NCI-H1417 treated with DMSO at 0.1 percent for 48 hours (cell line): ENCODE measurements at places on chromosomes 5 and 9.

GRCh38 chr5:90284375-90284774 lies 125.2 kb downstream of the CETN3 start:
- no peak for DNase-seq

DNA sequence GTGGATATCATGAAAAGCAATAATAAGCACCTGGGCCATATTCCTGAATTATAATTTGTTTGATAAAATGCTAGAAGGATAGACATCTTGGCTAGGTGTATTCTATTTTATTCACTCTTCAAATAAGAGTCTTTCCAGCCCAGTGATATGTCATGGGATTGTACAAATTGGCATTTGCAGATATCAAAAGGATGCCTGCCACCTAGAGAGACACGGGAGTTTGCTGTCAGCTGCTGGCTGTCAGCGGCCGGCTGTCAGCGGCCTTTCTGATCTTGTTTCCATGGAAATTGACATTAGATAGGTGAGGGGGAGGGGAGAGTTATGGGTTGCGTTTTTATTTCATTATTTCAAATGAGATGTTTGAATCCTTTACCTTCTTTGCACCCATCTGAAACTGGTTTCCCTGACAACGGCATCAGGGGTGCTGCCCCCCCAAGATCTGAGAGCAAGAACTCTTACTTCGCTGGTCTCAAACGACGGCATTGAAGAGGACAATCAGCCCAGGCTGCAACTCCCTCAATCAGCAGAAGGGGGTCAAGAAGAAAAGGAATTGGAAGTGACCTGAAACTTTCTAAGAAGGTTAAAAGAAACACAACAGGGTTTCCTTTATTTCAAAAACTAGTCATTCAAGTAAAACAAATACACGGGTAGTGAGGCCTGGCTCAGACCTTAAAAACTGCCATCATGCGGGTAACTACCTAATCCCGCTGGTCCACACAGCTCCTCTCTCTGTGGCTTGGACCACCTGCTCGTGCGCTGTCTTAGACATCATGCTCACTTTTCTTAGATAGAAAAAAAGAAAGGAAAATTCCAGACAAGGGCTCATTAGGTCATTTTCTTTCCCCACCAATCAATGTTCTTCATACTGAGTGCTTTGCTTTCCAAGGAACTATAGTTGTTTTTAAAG lies 115.7 kb downstream of the TLE1 start:
- DNase-seq = no peak

GRCh38 chr9:35111001-35111933 lies 4.4 kb downstream of the ATOSB start:
- peak; percentile 62 for DNase-seq

GRCh38 chr5:169781420-169782345 lies 144.6 kb downstream of the DOCK2 start:
- DNase-seq = no peak

DNA sequence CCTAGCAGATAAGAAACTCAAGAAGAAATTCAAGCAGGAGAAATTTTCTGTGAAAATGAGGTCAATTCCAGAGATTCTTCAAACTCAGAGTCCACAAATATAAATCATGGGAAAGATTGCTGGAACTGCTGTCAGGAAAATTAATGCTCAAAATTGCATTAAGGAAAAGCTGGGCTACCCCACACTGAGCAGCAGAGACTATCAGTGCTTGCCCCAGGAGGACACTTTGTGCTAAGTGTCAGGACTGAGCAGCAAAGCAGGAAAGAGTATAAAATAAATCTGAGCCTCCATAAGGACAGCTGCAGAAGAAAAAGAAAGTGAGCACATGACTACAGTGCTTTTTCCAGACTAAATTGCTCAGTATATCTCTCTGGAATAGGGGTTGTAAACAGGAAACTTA lies 81.6 kb downstream of the RGS7BP start:
- no peak for DNase-seq

DNA sequence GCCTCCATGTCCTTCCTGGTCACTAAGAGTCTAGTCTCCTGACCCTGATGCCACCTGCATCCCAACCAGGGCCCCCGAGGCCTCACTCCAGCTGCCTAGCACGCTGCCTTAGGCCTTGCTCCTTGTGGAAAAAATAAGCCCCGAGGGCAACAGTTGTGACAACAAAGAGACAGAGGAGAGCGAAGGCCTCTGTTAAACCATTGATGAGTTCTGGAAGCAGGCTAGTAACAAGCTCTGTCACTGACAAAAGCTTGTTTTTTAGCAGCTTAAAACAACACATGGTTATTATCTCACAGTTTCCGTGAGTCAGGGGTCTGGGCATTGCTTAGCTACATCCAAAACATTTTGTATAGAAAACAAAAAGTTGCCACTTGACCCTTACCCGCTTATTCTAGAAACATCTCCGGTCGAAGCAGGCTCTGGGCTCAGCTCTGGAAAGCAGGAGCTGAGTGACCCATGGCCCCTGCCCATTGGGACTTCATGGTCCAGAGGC lies 48.2 kb upstream of the TBC1D2 start:
- DNase-seq = no peak

DNA sequence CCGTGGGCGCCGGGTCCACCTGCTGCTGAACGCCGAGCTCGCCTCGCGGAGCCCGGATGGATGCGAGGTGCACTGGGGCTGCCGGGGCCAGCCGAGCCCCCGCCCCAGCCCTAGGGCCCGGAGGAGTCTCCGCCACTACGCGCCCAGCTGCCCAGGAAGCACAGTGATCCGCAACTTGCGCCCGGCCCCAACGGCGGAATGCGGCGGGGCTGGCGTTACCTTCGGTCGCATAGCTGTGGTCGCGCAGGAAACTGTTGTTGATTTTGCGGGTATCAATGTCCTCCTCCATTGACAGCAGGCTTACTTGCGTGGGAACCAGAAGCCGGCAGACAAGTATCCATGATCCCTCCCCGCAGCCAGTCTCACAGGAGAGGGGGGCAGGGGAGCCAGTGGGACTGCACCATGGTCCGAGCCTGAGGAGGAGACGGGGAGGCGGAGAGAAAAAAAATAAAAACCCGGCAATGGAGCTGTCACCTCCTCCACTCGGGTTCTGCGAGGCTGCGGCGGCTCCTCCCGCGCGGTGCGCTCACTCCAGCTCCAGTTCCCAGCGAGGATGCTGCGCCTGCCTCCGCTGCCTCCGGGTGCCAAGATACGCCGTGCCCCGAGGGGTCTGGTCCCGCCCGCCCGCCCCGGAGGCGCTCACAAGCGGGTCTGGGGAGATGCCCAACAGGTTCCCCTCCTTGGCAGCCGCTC lies 628 bp downstream of the PPP2R2B start:
- no peak for DNase-seq

GRCh38 chr9:3308609-3309008 lies 217.2 kb downstream of the RFX3 start:
- DNase-seq = no peak

GRCh38 chr5:141362719-141363118 lies 1.2 kb upstream of the PCDHGA5 start:
- no peak for DNase-seq

DNA sequence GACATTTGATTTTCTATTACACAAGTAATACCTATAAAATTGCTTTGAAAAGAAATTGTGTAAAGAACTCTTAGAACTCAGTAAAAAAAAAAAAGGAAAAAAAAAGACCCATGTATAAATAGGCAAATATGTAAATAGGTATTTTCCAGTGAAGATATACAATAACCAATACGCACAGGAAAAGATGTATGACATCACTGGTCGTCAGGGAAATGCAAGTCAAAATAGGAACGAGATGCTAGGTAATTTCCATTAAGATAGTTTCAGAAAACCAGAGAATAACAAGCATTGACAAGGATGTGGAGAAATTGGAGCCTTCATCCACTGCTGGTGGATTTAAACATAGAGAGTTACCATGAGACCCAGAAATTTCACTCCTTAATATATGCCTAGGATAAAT lies 708.8 kb downstream of the MTRR start:
- no peak for DNase-seq

GRCh38 chr5:177035976-177036375 lies 13.5 kb downstream of the ZNF346 start:
- no peak for DNase-seq

DNA sequence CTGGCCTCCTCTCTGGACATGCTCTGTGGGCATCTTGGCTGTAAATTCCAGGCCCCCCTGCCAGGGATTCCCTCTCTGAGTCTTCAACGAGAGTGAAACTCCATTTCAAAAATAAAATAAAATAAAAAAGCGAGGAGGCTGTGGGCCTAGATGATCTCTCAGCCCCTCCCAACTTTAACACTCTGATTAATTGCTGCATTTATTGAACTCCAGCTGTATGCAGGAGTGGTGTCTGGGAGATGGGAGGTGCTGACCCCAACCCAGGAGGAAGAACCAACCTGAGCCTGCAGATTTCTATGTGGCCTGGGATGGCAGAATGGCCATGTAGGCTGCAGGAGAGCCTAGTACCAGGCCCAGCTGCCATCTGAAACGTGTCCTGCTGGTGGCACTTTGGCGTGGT lies 154.5 kb upstream of the IER5L start:
- no peak for DNase-seq

- no peak for DNase-seq
Observed at GRCh38 chr5:3265131-3265885, 330.3 kb upstream of the IRX1 start.

DNA sequence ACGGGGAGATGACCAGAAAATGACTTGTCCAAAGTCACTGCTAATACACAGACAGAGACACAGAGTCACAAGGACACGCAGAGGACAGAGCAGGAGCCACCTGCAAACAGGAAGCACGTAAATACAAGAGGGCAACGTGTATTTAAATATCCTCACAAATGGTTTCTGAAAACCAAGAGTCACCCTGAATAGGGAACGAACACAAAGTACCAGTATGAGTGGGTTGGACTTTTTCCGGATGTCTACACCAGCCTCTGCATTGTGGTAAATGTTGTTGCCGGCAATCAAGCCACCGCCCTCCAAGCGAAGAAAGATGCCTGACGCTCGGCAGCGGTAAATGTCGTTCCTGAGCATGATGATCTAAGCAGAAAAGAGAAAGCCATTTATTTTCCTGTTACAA lies 44.5 kb downstream of the FBXO10 start:
- no peak for DNase-seq

GRCh38 chr5:61974680-61975079 lies 331.3 kb upstream of the KIF2A start:
- no peak for DNase-seq

DNA sequence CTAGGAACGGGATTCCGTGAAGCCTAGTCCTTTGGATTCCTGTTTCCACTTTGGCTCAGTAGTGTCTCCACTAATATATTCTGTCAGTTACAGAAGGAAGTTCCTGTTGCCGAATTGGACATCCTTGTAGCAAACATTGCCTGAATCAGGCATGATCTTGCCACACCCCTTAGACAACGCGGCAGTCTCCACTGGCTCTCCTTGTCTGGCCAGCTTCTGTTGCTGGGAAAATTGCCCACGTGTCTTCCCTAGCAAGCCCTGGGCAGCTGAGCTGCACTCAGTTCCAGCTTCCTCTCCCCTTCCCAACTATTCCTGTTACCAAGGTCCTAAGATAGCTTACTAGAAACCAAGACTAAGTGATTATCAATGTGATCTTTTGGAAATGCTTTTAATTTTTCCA lies 316.6 kb upstream of the RIOK2 start:
- DNase-seq = no peak

DNA sequence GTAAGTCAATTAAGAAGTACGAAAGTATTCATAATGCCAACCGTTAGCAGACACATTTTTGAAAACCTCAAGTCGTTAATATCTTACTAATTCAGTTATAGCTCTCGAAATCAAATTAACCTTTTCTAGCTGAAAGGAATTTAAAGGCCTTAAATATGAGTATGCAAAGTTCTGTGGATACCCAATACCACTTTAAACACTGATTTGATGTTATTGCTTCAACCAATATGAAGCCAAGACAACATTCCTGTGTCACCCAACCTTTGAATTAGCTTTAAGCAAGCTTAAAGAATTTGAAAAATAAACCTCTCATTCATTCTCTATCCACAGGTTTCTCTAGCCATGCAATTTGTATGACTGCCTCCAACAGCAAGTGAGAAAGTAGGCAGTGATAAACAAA lies 204.5 kb downstream of the MCTP1 start:
- DNase-seq = no peak

GRCh38 chr9:738209-738915 lies 103.1 kb upstream of the DMRT1 start:
- no peak for DNase-seq

DNA sequence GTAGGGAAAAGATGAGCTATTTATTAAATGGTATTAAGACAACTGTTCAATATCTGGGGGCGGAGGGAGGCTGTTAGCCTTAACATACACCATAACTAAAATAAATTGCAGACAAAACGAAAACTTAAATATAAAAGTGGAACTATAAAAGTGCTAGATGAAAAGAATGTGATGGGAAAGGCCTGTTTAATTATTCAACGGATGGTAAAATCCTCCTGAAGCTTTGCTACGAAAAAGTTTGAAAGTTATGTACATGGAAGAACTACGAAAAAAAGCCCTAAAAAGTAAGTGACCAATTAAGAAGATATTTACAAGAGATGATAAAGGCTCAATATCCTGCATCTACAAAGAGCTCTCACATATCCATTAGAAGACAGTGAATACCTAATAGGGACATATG lies 197.8 kb upstream of the IER5L start:
- no peak for DNase-seq

DNA sequence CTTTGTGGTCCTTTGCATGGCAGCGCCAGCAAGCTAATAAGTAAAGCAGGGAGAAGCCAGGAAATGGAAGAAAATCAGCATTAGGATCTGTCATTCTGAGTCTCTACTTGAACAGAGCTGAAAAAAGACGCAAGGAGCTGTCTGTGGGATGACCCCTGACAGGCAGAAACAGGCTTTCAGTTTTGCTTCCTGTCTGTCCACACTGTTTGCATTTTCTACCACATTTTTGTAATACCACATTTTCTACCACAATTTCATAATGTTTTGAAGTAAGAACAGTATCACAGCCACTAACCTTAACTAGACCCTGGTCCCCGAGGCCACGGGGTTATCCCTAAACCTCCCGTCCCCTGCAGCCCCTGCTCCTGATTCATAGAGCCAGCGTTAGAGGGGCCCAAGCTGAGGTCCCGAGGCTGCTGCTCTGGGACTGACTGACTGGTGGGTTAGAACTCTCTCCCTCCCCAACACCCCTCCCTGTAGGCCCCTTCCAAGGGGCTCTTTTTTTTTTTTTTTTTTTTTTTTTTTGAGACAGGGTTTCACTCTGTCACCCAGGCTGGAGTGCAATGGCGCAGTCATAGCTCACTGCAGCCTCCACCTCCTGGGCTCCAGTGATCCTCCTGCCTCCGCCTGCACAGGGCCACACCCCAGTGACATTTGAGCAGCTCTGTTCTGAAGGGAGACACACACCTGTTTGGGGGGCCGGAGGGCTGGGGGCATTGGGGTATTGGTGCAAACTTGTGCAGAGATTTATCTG lies 4.0 kb upstream of the CLIC3 start:
- DNase-seq = no peak

GRCh38 chr5:180816608-180817534 lies 14.3 kb upstream of the MGAT1 start:
- DNase-seq = no peak

GRCh38 chr5:62974623-62975022 lies 396.0 kb downstream of the LRRC70 start:
- DNase-seq = no peak

GRCh38 chr5:65101632-65102100 lies 332.9 kb downstream of the CWC27 start:
- no peak for DNase-seq
